ENCODE measurements at places on chromosomes 12 and 14.

DNA sequence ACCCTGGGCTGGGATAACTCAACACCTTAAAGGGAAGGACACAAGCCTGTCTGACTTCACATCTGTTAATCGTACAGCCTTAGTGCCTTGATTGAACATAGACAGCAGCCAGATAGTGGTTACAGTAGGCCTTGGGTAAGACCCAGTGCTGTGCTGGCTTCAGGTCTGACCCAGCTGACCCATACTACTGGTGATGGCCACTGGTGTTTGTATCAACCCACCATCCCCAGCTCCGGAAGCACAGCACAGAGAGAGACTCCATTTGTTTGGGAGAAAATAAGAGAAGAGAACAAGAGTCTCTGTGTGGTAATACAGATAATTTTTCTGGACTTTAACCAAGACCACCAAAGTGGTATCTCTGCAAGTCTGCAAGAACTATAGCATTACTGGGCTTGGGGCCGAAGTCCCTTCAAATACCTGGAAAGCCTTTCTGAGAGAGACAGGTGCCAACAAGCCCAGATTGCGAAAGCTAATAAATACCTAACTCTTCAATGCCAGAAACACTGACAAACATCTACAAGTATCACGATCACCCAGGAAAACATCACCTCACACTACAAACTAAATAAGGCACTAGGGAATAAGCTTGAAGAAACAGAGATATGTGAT, 330.1 kb upstream of the GARIN2 start:
- DNase-seq, result no peak

- DNase-seq, result no peak
These were observed 28.8 kb upstream of the HIGD1C start for GRCh38 chr12:50923361-50924130.

DNA sequence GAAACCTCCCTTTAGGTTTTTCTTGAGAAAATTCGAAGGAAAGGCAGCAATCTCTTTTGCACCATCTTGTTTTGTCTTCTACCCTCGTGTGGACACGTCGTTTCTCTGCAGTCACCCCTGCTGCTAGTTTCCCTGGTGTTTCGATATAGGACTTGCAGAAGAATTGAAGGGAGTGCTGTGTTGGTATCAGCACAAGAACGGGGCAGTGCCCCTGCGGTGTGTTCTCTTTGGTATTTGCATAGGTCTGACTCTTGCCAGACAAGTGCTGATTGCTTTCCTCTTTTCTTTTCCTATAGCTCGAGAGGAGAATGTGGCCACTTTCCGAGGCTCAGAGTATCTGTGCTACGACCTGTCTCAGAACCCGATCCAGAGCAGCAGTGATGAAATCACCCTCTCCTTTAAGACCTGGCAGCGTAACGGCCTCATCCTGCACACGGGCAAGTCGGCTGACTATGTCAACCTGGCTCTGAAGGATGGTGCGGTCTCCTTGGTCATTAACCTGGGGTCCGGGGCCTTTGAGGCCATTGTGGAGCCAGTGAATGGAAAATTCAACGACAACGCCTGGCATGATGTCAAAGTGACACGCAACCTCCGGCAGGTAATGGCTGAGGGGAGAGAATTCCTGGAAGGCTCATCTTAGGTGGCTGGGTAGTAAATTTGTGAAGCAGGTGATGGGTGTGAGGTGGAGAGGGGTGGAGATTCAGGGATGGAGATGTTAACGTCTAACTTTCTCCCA, 474.8 kb downstream of the NRXN3 start:
- no peak for DNase-seq

DNA sequence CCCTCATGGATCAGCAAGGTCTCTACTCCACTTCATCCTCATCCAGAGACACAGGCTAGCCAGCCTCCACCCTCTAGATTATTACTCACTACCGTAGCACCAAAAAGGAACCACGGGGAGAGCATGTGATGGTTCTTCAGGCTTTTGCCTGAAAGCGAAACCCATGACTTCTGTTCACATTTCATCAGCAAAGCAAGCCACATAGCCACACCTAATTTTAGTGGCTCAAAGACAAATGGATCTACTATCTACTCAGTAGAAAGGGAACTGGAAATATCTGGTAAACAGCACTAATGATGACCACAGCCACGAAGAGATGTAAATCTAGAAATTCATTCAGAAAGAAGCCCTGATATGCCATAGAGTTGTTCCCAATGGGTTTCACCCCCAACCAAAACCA, 51.4 kb downstream of the VCPKMT start:
- DNase-seq, result no peak

DNA sequence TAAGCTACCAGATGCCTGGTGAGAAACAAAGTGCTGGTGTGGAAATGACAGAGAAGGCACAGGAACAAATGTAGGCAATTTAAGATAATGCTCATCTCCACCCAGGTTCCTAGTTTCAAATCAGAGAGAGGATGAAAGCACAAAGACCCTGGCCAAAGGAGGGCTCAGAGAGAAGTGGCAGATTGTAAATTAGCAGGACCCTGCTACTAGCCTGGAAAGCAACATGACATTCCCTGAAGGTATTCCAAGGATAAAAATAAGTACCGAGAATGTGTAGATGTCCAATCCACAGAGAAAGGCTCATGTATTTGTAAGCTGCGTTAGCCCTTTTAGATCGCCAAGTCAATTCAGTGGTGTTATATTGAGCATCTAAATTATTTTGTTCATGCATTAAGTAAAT, 324.0 kb downstream of the TMEM117 start:
- DNase-seq, result peak; percentile 48

All from dorsolateral prefrontal cortex (tissue), 122 donors.